ENCODE measurements at places on chromosomes 6 and 20. TPM values are rescaled to one million over a fixed set of nuclear protein-coding genes. Genes with fewer than 3 reads are reported as not detected.

The IMPG1 gene
- not detected for polyA plus RNA-seq

The SMLR1 gene
- not detected for polyA plus RNA-seq

The EEF1A2 gene
- not detected for polyA plus RNA-seq

The STMND1 gene
- polyA plus RNA-seq, result not detected

The PERP gene
- not detected for polyA plus RNA-seq

The NMBR gene
- not detected for polyA plus RNA-seq

The ABHD16B gene
- not detected for polyA plus RNA-seq

The HTR1E gene
- polyA plus RNA-seq, result not detected

The ZC2HC1B gene
- polyA plus RNA-seq, result not detected

The CNPY3 gene
- polyA plus RNA-seq, result 119 TPM

Data from immature natural killer cell (primary cell).